ENCODE measurements at places on chromosomes 11 and 22.

GRCh38 chr11:86156397-86156955 is 87.6 kb upstream of the PICALM start:
- no peak for DNase-seq

DNA sequence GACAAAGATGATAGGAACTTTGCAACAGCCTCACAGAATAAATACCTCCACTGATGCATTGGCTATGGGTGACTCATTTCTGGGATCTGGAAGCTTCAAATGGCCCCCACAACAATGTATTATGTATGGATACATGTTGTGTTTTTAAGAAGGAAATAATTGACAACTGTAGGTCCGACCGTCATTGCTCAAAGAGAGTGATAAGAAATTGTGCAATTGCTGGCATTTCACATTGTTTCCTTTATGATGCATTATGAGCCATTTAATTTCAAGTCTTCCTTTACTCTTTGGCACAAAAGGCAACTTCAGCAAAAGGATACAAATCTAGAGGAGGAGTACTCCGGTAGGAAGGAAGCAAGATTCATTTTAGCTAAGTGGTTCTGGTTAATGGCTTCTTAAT is 2.0 kb downstream of the ANO3 start:
- no peak for DNase-seq

GRCh38 chr11:16780698-16781550 is 42.5 kb downstream of the C11orf58 start:
- no peak for DNase-seq

DNA sequence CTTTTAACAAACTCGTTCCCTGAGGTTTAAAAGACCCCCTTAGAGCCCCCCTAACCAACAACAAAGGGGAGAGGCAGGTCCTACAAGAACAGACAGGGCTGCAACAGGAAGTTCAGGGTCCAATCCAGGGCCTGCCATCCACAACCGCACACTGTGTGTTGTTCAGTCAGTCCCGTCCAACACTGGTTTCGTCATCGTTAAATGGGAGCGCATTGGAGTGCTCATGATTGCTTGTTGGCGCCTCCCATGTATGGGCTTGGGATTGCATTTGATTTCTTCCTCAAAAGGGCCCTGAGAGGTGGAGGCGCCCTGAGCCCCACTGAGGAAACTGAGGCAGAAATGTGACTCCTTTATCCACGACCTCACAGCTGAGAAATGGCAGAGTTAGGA is 174.1 kb downstream of the MN1 start:
- no peak for DNase-seq

DNA sequence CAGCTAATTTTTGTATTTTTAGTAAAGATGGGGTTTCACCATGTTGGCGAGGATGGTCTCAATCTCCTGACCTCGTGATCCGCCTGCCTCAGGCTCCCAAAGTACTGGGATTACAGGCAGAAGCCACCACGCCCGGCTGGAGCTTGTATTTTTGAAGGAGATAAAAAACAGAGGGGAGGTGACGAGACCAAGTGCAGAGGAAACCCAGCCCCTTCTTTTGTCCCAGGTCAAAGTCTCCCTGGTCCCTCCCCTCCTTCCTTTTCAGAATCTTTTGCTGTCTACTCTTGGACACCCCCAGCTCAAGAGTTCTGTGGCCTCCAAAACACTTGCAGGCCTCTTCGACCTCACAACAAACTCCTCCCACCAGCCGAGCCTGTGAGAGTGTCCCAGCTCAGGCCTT is 12.2 kb upstream of the TMEM184B start:
- DNase-seq = no peak

- no peak for DNase-seq
These were observed 74.7 kb downstream of the MN1 start for GRCh38 chr22:27726686-27727449.

- DNase-seq = no peak
These were observed 140.6 kb upstream of the RASSF10 start for GRCh38 chr11:12868315-12869073.

DNA sequence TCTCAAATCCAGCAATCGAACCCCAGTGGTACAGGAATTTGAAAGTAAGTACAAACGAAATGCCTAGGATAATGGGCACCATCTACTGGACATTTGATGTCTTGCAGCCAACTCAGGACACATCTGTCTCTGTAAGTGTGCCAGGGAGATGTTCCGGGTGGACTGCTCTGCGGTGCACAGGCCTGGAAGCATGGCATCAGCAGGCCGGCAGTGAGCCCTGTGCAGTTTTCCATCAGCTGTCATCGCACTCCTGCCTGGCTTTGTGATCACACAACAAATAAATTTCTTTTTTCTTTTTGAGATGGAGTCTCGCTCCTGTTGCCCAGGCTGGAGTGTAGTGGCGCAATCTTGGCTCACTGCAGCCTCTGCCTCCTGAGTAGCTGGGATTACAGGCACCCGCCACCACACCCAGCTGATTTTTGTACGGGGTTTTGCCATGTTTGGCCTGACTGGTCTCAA is 71.0 kb downstream of the JAM3 start:
- DNase-seq = peak; percentile 14

DNA sequence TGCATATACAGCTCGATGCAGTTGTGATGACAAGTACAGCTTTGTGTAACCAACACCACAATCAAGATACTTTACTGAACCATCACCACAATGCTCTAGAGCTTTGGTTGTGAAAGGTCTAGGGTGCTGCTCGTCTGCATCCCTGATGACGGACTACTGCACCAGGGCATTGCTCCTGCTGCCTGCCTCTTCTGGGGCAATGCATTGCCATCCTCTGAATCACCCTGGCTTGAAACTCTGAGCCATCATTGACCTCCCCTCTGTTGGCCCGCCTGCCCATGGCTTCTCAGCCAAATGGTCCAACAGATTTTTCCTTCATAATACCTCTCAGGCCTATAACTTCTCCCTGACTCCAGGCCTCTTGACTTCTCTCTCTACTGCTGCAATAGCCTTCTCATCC is 77.4 kb upstream of the CSNK2A3 start:
- no peak for DNase-seq

DNA sequence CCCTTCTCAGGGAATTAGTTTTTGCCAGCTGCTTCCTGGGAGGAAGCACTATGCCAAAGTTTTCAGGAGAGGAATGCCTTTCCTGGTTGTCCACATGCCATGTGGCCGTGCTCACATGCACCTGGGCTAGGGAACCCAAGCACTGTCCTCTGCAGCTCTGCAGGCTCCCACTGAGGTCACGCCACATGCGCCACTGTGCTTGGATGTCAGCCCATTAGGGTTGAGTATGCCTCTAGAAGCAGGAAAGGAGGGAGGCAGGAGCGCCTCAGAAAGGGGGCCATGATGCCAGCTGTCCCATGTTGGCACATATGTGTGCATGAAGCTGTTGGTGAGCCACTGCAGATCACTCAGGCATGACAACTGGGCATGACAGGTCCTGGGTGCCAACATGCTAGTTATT is 81.6 kb upstream of the SUSD2 start:
- no peak for DNase-seq

- DNase-seq = peak; percentile 58
These were observed 705 bp upstream of the CAPN1 start for GRCh38 chr11:65180877-65181568.

GRCh38 chr11:38818720-38819119 is 2220.7 kb upstream of the RAG2 start:
- DNase-seq = no peak

DNA sequence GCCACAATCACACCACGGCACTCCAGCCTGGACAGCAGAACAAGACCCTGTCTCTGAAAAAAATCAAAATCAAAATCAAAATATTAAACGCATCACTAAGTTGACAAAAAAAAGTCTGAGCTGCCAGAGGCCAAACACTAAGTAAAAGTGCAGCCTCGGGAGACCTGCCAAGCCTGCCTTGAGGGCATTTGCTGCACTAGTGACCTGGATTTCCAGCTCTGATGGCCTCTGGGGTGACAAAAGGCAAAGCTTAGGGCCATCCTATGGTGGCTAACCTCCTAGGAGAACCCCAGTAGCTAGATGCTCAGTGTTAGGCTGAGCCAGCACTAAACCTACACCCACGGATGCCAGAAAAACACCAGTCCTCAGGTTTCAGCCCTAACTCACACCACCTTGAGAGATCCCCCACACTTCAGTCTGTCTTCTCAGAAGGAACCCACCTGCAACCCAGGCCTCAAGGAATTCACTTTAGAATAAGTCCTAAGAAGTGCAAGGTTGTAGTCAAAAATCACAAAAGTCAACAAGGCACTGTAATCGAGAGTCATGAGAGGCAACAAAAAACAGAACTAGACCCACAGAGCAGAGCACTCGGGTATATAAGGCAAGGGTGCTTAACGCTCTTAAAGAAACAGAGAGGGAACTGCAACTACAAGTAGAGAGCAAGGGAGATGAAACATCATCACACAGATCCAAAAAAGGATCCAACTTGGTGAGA is 28.6 kb downstream of the GNB1L start:
- no peak for DNase-seq

- DNase-seq = no peak
These were observed 19.3 kb downstream of the FLRT1 start for GRCh38 chr11:64055077-64055476.

DNA sequence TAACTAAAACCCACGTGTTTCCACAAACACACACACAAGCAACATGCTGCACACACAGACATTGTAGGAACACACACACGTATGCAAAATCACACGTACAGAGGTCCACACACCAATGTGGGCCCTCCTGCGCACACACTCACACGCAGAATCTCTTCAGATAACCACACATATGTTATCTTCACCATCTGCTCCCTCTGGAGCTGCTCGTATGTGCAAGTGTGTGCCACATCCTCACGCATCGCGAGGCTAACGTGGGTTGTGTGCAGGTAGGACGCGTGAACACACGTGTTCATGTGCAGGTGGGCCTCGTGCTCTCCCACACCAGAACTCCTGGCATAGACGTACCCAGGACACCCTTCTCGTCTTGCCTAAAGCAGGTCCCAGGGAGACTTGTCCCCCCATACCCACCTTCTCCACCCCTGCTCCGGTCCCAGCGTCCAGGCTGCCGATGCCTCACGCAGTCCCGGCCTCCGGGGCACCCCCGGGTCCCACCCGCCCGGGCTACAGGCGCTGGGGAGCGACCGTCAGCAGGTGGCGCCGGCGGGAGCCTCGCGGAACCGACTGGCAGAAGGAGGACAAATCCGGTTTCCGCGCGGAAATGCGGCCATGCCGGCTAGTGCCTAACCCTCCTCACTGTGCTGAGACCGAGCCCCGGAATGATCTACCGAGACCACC is 10.3 kb upstream of the IGSF9B start:
- peak; percentile 66 for DNase-seq

GRCh38 chr22:43474161-43475101 is 62.6 kb downstream of the MPPED1 start:
- no peak for DNase-seq

- no peak for DNase-seq
These were observed 7.3 kb upstream of the MYEOV start for GRCh38 chr11:69286374-69287371.

DNA sequence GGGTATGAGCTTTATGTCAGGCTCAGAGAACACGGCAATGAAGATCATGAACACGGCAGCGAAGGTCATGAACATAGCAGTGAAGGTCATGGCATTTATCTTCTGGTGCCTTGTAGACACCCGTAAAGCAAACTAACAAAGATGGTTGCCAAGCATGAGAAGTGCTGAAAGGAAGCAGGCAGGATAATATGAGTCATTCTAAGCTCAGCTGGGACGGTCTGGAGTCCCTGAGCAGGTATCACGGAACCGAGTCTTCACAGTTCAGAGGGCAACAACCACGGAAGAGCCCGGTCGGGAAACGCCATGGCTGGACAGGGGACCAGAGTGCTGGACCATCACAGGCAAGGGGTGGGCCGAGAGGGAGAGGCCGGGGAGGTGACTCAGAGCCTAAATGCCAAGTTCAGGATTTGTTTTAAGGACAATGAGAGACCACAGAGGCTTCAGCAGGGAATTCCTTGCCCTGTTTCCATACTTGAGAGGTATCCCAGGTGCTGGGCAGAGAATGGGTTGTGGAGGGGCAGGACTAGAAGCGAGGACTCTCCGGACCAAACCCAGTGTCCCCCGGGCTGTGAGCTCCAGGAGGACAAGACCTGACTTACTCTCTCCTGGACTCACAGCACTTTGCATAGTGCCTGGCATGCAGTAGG is 13.1 kb upstream of the MS4A10 start:
- no peak for DNase-seq

- DNase-seq = no peak
These were observed 59.5 kb downstream of the FAM168A start for GRCh38 chr11:73538381-73538872.

GRCh38 chr11:122108192-122108799 is 7.7 kb downstream of the BLID start:
- DNase-seq = no peak

DNA sequence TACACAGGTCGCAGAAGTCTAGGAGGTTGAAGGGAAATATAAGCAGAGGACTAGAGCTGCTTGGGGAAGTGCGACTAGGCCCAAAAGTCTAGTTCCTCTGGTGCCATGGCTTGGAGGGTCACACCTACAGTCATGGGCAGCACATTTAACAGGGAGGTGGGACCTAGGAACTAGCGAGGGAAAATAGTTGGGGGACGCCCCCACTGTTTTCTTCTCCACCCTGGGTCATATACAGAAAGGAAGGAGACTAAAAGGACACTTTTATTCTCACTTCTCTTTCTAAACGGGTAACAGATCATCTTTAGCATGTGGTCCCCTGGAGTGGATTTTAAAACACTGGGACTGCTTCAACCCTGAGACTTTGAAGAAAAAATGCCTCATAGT is 16.6 kb downstream of the APIP start:
- DNase-seq = peak; percentile 4

- DNase-seq = no peak
These were observed 665.3 kb downstream of the OPCML start for GRCh38 chr11:132866783-132867545.

DNA sequence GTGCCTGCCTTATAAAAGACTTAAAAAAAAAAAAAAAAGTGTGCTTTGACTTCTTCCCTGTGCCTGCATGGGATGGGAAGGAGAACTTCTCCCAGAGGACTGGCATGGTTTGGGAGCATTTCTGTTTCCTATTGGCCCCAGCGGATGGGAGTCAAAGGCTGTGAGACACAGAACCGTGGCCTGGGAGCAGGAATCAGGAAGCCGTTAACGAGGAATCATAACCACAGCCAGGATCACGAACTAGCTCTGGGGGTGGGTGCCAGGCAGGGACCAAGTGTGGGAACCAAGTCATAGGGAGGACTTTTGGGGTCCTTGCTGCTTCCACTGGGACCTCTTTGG is 526 bp downstream of the C1QTNF6 start:
- DNase-seq = no peak

- no peak for DNase-seq
These were observed 11.9 kb upstream of the PRG2 start for GRCh38 chr11:57402188-57403002.

DNA sequence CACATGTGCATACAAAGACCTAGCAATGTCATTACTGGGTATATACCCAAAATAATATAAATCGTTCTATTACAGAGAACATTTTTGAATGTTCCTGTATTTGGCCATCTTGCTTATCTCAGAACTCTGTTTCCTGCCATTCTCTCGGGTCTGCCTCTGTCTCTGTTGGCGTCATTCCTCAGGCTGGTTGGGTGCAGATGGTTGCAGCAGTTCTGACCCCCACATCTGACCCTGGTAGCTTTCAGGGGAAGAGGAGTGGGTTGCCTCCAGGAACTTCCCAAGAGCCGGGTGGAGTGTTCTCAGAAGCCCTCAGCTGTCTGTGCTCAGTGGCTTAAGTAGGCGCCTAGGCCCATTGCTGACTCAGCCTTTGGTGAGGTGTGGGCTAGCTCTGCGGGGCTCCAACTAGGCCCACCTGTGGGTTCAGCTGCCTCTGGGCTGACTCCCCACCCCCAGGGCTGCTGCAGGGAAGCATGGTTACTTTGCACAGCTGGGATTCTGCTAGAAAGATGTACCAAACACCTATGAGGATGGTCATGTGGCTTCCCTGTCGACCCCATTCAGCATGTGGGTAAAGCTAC is 114.0 kb downstream of the TBC1D22A start:
- no peak for DNase-seq

- no peak for DNase-seq
These were observed 15.4 kb downstream of the DERL3 start for GRCh38 chr22:23823331-23823791.

Measured in stimulated activated CD4-positive, alpha-beta T cell treated with anti-CD3 and anti-CD28 coated beads, Interleukin-4, amount 100 ng/mL, for 48 hours (primary cell).